Smooth muscle cell of the pulmonary artery (primary cell): ENCODE measurements at places on chromosomes 3 and 15. TPM values are rescaled to one million over a fixed set of nuclear protein-coding genes. Genes with fewer than 3 reads are reported as not detected.

The UBE3A gene
- 73.1 and 84.6 TPM in 2 replicates for total RNA-seq

The GP9 gene
- total RNA-seq = not detected in 2 replicates

The MYO5C gene
- 0.07 and 0.10 TPM in 2 replicates for total RNA-seq

The ANKRD34C gene
- not detected in 2 replicates for total RNA-seq

The UBAP1L gene
- 2.2 and 2.4 TPM in 2 replicates for total RNA-seq

The CHST13 gene
- total RNA-seq = not detected in 2 replicates

The RTP1 gene
- total RNA-seq = not detected in 2 replicates

The SEMA3F gene
- 18.6 and 31.0 TPM in 2 replicates for total RNA-seq
